ENCODE measurements at places on chromosomes 3 and 15. TPM values are rescaled to one million over a fixed set of nuclear protein-coding genes. Genes with fewer than 3 reads are reported as not detected.

Gene IL17RC
- 1.1 TPM for total RNA-seq

Gene LTF
- not detected for total RNA-seq

Gene FGF12
- not detected for total RNA-seq

Gene NCEH1
- 10.8 TPM for total RNA-seq

Gene ZPLD1
- total RNA-seq, result not detected

Gene RPL32
- total RNA-seq, result 1,604 TPM

Gene CNTN3
- not detected for total RNA-seq

Gene RETNLB
- not detected for total RNA-seq

Gene SEMA3G
- not detected for total RNA-seq

Gene PIGB
- 24.8 TPM for total RNA-seq

Gene MYO1E
- 37.5 TPM for total RNA-seq

Gene ITIH1
- total RNA-seq, result not detected

Gene PPP2R3A
- 0.05 TPM for total RNA-seq

Gene AGTR1
- total RNA-seq, result not detected

Gene CPNE9
- total RNA-seq, result 0.59 TPM

Gene SPSB4
- not detected for total RNA-seq

All from T-helper 1 cell treated with Interleukin-12 subunit alpha and Interleukin-12 subunit beta and Interleukin-4 antibody, amounts not matched to agents 30 ng/mL and 1 ng/mL, for 36 hours (primary cell).